ENCODE measurements at places on chromosomes 12 and 14.

DNA sequence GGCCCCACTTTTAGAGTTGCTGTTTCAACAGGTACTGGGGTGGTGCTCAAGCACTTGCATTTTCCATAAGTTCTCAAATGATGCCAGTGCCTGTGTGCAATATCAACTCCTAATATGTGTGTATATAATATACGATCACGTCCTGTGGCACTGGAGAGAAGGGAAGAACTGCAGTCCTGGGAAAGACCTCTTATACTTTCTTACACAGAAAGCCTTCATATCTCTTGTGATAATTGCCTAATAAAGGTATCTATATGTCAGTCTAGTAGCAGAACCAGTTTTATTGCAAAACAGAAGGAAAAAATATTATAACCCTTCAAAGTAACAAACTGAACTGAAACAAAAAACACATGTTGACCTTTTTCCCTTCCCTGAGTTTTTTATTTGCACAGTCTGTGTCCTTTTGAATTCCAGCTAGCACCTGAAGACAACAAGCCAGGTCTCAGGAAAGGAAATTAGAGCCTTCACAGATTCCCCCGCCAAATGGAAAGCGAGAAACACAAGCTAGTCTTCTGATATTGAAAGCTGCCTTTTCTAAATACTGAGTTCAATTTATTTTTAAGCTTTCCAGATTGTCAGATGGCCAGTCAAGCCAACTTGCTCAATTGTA is 44.4 kb downstream of the IGF1 start:
- H3K4me3 ChIP-seq, result no peak overlapping the region
- no peak overlapping the region for H3K27ac ChIP-seq
- H3K4me1 ChIP-seq, result no peaks in the 10 kb centered on the region
- H3K36me3 ChIP-seq, result no peaks in the 10 kb centered on the region

DNA sequence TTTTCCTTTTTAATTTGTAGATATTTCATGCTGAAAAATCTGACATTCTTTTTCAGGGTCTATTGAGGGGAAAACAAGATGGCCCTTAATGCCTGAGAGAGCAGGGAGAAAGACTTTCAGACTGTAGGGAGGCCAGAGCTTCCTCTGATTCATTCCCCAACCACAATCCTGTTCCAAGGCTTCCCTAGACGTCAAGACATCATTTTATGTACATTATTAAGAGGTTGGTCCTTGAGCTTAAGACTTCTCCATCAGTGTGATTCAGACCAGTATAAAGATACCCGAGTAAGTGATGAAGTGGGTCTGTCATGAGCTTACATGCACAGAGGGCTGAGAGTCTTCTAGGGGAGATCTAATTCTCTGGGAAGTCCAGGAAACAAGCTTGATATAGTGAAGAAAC is 57.3 kb downstream of the AVPR1A start:
- H3K4me1 ChIP-seq, result peaks cover 8% of the 10 kb centered on the region
- no peak for DNase-seq
- H3K36me3 ChIP-seq, result no peaks in the 10 kb centered on the region
- no peaks in the 10 kb centered on the region for H3K27me3 ChIP-seq
- no peak overlapping the region for H3K27ac ChIP-seq

DNA sequence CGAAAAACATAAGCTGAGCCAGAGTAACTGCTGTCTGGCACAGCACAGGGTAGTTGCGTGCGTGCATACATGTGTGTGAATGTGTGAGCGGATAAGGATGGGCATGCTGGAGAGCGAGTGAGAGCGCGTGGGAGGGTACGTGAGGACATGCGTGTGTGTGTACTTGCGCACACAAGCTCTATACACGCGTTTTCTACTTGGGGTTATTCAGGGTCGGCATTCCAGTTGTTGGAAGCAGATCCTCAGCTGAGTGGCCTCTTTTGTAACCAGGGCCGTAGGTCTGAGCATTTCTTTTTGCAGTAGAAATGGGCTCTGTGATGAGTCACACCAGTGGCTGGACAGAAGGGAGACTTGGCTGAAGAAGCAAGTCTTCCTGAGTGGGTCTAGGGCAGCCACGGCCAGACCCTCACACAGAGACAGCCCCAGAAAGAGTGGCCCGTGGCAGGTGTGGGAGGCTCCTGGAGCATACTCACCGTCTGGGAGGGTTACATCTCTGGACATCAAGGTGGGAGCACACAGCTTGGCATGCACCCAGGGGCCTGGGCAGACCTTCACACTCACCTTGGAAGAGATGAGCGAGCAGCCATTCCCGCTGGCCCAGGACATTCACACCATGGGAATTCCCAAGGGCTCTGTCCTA is 78.0 kb downstream of the LRRC74A start:
- H3K27ac ChIP-seq, result no peak overlapping the region
- no peaks in the 10 kb centered on the region for H3K36me3 ChIP-seq
- DNase-seq, result no peak
- H3K4me3 ChIP-seq, result no peak overlapping the region
- H3K27me3 ChIP-seq, result no peaks in the 10 kb centered on the region

- H3K4me3 ChIP-seq, result no peak overlapping the region
- peaks cover 25% of the 10 kb centered on the region for H3K27me3 ChIP-seq
- H3K4me1 ChIP-seq, result peaks cover 36% of the 10 kb centered on the region
- no peak for DNase-seq
Measured at GRCh38 chr14:36013483-36013882, 163.0 kb downstream of the PTCSC3 start.

DNA sequence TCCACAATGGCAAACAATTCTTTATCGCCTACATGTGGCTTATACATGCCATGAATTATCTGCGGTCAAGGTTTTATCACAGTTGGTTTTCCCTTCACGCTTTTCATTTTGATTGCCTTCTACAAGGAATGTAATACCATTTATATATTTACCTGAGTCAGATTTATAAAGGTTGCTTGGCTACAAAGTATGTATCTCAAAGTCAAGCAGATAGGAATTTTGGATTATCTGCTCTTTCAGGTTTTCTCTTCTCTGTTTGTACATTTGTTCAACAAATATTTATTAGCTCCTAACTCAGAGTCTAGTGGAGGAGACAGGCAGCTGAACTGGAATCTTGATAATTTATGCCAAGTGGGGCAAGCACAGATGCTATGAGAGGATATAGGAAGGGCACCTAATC is 28.5 kb upstream of the CISTR start:
- H3K4me1 ChIP-seq, result no peaks in the 10 kb centered on the region
- no peak for DNase-seq
- H3K36me3 ChIP-seq, result no peaks in the 10 kb centered on the region
- H3K27me3 ChIP-seq, result no peaks in the 10 kb centered on the region
